ENCODE measurements at places on chromosomes 11 and 22. TPM values are rescaled to one million over a fixed set of nuclear protein-coding genes. Genes with fewer than 3 reads are reported as not detected.

GRCh38 chr22:28351476-28351875 lies 328.2 kb downstream of the TTC28 start:
- no peak for DNase-seq

DNA sequence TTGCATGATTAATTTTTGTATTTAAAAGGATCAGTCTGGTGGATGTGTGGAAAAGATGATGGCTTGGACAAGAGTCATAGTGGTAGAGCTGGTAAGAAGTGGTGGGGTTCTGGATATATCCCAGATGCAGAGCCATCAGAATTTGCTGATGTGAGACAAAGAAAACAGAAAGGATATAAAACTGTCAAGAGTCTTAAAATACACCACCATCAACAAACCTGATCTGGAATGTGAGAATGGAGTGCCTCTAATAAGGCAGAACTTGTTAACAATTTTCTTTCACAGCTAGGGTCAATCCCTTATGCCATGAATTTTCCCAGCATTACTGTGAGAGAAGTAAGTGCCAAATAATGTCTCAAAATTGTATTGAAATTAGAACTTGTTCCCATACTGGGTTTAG lies 215.4 kb downstream of the METTL15 start:
- DNase-seq = no peak

DNA sequence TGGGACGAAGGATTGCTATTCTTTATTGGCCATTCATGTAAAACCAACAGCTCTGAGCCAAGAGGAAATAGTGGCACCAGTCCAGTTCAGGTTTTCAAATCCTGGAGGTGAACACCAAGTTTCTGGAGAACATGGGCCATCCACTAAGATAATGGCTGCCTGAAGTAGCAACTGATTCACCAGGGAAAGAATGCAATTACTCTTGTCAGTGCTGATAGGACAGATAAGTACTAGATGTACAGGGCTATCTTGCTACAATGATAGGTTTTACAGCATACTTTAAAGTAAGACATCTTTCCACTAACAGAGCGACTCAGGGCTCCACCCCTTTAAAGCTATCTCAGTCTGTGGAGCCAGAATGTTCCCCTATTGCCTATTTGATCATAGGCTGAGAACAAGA lies 36.8 kb upstream of the APOA1 start:
- no peak for DNase-seq

Gene ALG8
- total RNA-seq = 61.7 TPM

All from activated CD4-positive, alpha-beta T cell treated with anti-CD3 and anti-CD28 coated beads, Interleukin-2, amount 10 ng/mL, durations not matched to agents 24 days and 14 days (primary cell).